ENCODE measurements at places on chromosomes 3 and 15.

- peak overlapping the region; percentile 94 for H3K27ac ChIP-seq
- H3K4me1 ChIP-seq: peaks cover 8% of the 10 kb centered on the region
- peak; percentile 99 for DNase-seq
- peak overlapping the region; percentile 77 for H3K4me3 ChIP-seq
Measured at GRCh38 chr15:45200001-45200798, 12.4 kb upstream of the SHF start.

- no peak overlapping the region for H3K4me3 ChIP-seq
- no peak overlapping the region for H3K27ac ChIP-seq
- H3K27me3 ChIP-seq: no peaks in the 10 kb centered on the region
- H3K4me1 ChIP-seq: peaks cover 28% of the 10 kb centered on the region
Measured at GRCh38 chr15:70327856-70328678, 230.3 kb upstream of the TLE3 start.

DNA sequence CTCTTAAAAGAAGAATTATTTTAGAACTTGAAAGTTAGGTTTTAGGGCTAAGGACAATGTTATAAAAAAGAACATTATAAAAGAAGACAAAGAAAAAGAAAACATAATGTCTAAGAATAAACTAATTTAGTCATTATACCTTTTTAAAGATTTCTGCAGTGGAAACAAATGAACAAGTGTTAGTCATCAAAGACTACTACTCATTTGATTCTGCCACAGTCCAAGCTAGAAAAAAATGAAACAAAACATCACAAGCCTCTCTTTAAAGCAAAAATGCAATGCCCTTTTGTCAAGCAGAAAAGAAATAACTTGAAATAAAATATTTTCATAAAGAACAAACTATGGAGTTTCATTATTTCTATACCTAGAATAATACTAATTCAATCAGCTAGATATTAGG lies 102.0 kb downstream of the TBC1D5 start:
- no peak overlapping the region for H3K27ac ChIP-seq
- no peak overlapping the region for H3K4me3 ChIP-seq
- H3K36me3 ChIP-seq: no peaks in the 10 kb centered on the region
- H3K27me3 ChIP-seq: no peaks in the 10 kb centered on the region
- H3K4me1 ChIP-seq: peaks cover 12% of the 10 kb centered on the region

- H3K27ac ChIP-seq: no peak overlapping the region
- no peaks in the 10 kb centered on the region for H3K27me3 ChIP-seq
- H3K36me3 ChIP-seq: no peaks in the 10 kb centered on the region
- DNase-seq: no peak
- no peak overlapping the region for H3K4me3 ChIP-seq
- H3K4me1 ChIP-seq: no peaks in the 10 kb centered on the region
Measured at GRCh38 chr3:113063126-113063894, 72.5 kb downstream of the GTPBP8 start.

DNA sequence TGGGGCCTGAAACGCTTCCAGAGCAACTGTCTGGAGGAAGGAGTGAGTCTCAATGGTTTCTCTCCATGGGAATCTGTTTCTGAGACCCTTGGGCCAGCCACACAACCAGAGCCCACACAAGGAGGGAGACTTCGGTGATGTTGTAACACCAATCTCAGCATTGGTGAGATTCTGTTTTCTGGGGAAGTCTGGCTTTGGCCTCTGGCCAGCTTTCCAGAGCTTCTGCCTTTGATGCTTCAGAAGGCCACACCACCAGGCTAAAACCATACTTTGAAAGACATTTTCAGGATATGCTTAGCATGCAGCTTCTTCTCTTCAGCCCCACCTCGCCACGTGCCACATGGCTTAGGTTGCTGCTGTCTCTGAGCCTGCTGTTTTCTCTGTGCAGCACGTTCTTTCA lies 3.6 kb upstream of the EEFSEC start:
- no peak for DNase-seq
- H3K36me3 ChIP-seq: no peaks in the 10 kb centered on the region
- no peaks in the 10 kb centered on the region for H3K27me3 ChIP-seq
- H3K27ac ChIP-seq: no peak overlapping the region
- peaks cover 8% of the 10 kb centered on the region for H3K4me1 ChIP-seq
- H3K4me3 ChIP-seq: no peak overlapping the region

DNA sequence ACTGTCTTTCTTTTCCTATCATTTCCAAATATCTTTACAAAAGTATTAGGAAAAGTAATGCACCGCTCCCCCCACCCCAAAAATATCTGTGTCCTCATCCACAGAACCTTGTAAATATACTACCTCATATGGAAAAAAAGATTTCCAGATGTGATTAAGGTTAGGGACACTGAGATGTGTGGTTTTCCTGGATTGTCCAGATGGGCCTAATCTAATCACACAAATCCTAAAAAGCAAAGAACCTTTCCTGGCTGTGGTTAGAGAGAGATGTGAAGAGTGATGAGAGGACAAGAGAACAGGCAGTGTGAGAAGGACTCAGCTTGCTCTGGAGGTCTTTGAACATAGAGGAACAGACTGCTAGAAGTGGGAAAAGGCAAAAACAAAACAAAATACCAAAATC lies 77.7 kb downstream of the ROBO1 start:
- no peak for DNase-seq
- H3K4me1 ChIP-seq: no peaks in the 10 kb centered on the region
- no peak overlapping the region for H3K27ac ChIP-seq
- H3K36me3 ChIP-seq: no peaks in the 10 kb centered on the region
- no peak overlapping the region for H3K4me3 ChIP-seq

DNA sequence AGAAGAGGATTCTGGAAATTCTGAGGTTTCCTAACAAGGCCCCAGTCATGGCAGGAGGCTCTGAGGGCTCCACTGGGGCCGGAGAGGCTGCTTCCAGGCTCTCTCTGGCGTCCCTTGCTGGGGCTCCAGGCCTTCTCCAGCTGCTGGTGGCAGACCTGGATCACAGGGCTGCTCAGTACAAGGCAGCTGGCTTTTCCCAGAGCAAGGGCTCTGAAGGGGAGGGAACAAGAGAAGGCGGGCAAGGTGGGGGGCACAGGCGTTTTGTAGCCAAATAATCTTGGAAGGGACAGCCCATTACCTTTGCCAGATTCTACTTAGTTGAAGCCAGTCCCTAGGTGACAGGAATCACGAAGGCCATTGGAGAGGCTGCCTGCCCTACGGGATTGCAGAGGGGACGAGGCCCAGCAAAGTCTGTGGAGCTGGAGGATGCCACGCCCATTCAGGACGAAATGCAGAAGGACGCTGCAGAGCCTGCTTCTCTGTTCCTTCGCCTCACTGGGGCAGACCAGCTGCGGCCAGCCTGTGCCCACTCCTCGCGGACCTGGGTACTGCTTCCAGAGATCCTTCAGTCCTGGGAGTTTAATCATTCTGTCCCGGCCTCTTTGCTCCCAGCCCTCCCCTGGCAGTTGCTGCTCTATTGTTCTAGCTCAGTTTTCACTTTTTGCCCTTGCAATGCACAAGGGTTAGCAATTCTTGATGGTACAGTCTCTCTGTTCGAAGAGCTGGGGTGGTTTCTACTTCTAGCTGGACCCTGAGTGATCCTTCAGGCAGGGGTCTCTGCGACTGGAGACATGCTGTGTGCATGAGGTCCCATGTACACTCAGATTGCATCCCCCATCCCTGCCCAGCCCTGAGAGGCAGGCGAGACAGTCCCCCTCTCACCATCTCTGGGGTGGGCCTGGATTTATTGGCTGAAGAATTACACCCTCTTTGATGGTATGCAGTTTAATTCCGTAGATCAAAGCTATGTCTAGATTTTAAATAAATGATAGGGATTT lies 149.3 kb upstream of the MEF2A start:
- no peaks in the 10 kb centered on the region for H3K27me3 ChIP-seq
- peak; percentile 75 for DNase-seq
- no peak overlapping the region for H3K4me3 ChIP-seq
- no peak overlapping the region for H3K27ac ChIP-seq
- H3K36me3 ChIP-seq: no peaks in the 10 kb centered on the region

DNA sequence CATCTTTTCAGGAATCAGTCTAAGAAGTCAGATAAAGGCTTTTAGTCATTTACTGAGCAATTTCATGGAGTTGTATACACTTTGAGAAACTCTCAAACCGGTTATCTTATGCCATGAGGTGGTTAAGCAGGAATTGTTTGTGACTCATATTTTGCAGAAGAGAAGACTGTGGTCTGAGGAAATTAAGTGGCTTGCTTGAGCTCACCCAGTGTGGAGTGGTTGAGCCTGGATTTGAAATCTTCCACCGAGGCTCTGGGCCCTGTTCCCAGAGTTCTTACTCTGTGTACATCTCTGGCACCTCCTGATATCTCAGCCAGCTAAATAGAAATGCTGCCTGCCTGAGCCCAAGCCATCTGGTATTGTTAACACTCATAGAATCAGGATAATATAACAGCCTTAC lies 37.8 kb upstream of the BCL6 start:
- DNase-seq: no peak
- no peaks in the 10 kb centered on the region for H3K27me3 ChIP-seq
- H3K4me1 ChIP-seq: peaks cover 17% of the 10 kb centered on the region
